ENCODE measurements at places on chromosomes 12 and 14.

- no peak for DNase-seq
Observed at GRCh38 chr12:88895634-88896033, 315.4 kb upstream of the KITLG start.

GRCh38 chr14:21528381-21529348 lies 2.5 kb upstream of the SALL2 start:
- no peak for DNase-seq

DNA sequence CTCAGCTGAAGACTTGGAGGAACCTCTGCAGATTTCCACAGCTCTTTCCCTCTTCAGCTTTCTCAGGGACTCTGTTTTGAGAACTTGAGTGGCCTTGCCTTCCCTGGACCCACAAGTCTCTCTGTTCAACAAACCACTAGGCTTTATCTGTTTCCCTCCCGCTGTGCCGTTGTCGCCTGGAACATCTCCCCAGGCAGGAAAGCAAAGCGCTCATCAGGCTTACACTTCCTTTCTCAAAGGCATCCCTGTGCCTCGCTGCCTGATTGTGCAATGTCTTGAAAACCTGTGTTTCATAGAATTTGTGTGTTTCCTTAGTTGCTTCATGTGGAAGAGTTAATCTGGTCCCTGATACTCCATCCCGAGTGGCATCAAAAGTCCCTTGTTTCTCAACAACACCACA lies 64.1 kb downstream of the PPM1A start:
- DNase-seq: no peak

DNA sequence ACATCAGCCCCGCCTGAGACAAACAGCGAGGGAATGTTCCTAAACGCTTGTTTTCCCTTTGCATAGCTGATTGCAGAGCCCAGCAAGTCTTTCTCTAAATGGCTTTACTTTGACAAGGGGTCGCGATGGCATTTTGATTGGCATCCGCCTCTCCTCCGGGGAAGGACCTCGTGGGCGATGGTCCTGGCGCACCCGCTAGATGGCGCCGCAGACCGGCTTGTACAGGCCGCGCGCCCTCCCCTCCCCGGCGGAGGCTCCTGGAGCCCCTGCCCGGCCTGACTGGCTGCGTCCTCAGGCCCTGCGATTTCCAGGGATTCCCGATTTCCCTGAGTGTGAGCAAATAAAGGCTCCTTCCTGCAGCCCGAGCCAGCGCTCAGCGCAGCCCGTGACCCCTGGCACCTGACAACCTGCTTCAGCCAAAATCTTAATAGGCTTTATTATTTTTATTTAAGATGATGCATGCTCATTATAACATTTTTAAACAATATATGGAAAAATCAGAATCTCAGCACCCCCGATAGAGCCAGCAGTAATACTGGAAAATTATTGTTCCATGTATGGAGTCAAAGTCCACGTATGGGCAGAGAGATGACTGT lies 468.3 kb downstream of the AACS start:
- DNase-seq: peak; percentile 31

DNA sequence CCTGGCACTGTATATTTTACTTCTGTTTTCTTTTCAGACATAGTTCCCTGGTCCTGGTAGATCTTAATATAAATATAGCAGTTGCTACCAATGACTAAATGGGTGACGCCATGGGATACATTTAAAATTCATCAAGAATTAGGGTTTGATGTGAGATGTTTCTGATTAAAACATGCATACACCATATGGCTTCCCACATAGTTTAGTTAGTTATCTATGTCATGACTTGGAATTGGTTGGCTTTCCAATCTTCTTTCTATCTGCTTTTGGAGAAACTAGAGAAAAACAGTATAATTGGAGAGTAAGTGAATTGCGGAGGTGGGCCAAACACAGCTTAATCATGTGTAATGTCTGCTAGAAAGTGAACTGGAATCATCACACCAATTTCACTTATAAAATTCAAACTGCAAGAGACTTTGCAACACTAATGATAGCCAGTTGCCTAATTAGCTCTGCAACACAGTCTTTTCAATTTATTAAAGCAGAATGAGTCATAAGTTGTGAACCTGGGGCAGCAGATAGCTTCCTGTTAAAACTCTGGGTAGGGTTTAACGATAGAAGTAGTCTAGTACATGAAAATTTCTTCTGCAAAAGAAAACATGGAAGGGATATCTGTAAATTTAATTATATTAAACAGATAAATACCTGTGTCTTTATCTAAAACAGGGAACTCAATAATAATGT lies 295.2 kb downstream of the SLC16A7 start:
- no peak for DNase-seq

GRCh38 chr14:86788224-86788623 lies 1204.8 kb downstream of the GALC start:
- DNase-seq: no peak
